ENCODE measurements at places on chromosomes 2 and 18.

- DNase-seq: no peak
Observed at GRCh38 chr2:108936076-108936864, 52.8 kb downstream of the EDAR start.

DNA sequence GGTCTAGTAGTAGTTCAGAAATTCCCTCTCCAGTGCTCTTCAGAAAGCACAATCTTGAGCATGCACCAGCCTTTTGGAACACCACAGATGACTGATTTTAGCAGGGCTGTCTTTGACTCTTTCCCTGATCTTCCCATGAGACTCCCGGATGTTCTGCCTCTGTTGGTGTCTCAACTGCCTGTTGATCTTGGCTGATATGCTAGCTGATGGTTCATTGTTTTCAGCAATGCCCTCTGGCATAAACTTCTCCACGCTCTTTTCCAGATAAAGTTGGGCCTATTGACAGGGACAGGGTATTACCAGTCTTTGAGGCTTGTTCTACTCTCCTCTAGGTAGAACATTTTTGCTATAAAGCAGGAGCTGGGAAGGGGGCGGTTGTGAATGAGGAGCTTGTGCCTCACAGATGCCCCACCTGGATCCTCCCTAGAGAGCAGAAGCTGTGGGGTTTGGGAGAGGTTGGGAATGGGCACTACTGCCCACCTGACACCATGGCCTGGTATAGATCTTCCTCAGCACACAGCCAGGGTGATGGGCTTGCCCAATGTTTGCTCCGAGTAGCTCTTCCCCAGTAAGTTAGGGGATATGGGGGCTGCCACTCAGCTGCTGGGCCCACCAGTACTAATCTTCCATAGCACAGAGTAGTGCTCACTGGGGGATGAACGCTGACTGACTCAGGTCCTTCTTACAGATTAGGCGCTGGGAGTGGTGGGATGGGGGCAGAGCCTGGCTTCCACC is 111.3 kb downstream of the PTGR3 start:
- no peak for DNase-seq

DNA sequence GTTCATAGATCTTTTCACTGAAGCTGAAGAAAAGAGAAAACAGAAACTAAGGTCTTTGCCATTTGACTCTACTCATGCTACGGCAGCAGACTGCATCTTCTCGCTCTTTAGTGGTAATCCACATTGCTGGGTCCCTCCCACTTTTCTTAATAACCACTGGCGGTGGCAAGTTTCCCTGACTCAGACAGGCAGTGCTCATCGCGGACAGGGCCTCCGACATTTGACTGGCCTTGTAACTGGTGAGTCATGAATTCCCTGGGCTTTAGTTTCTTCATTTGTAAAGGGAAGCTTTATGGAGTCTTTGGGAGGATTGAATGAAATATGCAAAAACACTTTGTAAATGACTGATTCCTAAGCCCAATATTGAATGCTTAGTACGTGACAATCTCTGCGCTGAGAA is 238.2 kb upstream of the RBBP8 start:
- peak; percentile 96 for DNase-seq

- no peak for DNase-seq
Observed at GRCh38 chr18:23165271-23166068, 30.2 kb downstream of the CABLES1 start.

DNA sequence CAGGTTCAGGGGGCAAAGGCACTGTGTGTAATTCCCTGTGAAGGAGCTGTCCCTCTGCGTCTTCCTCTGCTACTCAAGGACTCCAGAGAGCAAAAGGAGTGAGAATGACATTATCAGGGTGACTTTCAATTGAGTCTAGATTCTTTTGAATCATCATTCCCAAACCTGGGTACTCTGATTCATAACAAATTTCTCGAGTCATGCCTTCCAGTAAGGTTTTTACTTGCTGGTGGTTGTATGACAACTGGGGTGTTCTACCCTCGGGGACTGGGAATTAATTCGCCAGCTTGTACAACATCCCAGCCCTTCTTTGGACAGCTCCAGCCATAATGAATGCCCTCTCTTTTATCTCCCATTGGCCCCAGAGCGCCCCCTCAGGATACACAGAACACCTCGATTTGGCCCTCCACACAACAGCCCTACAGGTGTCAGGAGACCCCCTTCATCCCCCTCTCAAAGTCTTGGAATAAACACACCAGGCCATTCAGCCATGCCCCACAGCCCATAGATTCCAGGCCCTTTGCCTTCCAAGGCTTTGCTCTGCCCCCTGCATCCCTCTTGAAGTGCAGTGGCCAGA is 254.5 kb downstream of the KLHL29 start:
- DNase-seq: no peak

GRCh38 chr2:159712929-159713420 is 669 bp downstream of the MARCHF7 start:
- DNase-seq: peak; percentile 25

- no peak for DNase-seq
Observed at GRCh38 chr2:11597538-11598225, 63.8 kb downstream of the GREB1 start.

Measured in astrocyte of the spinal cord (primary cell).